ENCODE measurements at places on chromosomes 16 and 17.

DNA sequence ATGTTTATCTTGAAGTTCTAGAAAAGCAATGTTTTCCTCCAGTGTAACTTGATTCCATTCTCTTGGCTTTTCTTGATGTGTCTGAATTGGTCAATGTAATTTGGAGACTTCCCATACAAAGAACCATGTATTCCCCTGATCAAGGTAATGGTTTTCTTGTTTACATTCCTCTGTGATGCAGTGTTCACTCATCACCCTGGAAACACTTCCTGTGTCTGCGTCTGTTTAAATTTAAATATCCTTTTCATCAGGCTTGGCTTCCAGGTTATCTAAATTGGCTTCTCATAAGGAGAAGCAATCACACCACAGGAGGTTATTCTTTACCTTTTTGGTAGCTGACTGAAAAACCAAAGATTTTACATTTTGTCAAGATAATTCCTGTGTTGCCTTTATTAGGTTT lies 237.3 kb upstream of the WSCD1 start:
- DNase-seq, result no peak

DNA sequence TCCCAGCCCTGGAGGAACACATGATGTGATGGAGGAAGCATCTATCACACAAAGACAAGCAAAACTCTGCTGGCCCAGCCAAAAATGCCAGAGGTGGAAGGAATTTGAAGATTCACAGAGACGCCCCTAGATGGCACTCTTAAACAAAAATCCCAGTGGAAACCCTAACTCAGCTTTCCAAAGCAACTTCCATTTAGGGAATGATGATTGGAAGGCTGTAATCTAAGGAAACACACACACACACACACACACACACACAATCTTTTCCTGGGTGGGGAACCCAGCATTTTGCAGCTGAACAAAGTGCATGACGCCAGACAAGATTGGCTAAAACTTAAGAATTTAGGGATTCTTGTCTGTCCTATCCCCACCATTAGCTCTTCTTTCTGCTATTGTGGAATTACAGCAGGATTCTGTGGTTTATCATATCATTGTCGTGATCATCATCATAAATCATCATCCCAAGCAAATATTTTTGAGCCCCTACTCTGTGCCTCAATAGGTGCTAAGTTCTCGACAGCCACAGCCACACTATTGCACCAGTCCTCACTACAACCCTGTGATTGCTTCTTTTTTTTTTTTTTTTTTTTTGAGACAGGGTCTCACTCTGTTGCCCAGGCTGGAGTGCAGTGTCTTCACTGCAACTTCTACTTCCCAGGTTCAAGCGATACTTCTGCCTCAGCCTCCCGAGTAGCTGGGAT lies 1.6 kb upstream of the LDAF1 start:
- peak; percentile 59 for DNase-seq

DNA sequence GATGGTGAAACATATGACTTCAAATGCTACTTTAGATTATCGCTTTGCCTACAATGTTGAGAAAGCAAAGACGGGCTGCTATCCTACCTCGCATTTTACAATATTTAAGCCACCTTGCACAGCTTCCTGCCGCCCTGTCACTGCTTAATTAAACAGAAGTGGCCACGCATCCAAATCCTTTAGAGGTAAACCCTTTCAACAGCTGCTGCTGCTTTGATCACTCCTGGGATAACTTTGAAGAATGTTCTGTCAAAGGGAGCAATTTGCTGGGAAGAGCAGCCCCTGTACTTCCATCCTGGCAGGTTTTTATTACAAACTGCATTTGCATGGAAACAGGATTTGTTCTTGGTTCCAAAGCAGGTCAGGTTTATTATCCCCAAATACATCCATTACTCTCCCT lies 24.2 kb upstream of the SSTR2 start:
- DNase-seq, result no peak

DNA sequence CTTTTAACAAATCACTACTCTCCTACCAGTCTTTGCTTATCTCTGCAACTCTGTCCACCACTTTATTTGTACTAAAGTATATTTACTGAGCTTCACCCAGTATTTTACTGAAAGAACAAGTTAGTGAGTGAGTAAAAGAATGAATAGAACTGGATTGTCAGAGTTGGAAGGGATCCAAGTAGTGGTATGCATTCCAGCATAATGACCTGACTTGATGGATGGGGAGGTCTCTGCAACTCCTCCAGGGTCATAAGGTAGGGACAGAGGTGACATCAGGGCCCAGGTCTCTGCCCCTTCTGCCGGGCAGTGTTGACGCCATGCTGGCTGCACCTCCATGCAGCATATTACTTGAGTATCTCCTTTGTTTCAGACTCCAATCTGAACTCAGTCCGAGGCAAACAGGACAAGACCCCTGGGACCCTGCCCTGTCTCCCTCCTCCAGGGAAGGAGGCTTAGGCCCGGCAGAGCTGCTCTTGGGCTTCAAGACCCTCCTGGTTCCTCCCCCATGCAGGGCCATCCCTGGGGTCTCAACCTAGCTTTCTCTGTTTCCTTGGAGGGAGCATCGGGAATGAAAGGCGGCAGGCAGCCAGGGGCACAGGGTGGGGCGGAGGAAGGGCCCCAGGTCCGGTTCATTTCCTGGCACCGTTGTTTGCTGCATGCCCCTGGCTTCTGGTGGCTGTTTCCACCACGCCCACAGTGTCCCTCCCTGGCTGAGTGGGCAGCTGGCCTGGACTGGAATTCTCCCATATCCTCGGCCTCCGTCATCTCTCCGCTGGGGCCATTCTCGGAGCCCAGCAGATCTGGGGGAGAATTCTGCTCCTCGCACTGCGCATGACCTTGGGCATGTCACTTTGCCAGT lies 12.4 kb upstream of the ITGA3 start:
- DNase-seq, result no peak

- DNase-seq, result no peak
These were observed 273.0 kb downstream of the CEP112 start for GRCh38 chr17:65918916-65919315.

GRCh38 chr17:55785181-55785580 lies 34.3 kb downstream of the PCTP start:
- no peak for DNase-seq

GRCh38 chr16:3058139-3059030 lies 7.1 kb upstream of the IL32 start:
- DNase-seq, result no peak

DNA sequence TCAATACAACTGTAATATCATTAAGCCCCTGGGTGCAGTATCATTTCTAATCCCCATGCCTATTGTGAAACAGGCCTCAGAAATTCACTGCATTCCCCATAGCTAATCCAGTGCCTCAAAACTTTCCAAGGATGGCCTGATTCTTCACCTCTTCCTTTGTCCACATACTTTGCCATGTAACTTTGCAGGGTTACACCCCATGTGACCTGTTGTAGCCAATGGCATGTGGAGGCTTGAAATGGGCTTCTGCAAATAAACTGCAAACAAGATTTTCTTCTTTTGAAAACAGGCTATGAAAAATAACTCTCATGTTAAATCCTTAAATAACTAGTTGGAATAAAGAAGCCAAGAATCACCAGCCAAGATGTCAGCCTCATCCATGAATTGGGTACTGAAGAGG lies 35.9 kb downstream of the ABCA10 start:
- DNase-seq, result no peak

DNA sequence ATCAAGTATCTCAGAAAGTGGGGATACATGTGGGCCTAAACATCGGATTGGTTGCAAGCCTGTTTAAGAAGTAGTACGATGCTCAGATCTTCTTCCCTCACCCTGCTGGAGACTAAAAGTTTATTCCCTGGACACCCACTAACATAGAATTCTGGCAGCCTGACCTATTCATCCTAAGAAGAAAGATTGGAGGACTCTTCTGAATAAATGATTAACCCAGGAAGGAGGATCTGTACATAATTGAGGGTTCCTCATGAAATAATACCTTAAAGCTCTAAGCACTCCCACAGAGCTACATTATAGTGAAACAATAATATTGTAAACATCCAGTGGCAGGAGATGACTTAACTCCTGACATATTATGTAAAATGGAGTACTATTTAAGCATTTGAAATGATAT lies 111.7 kb downstream of the NLK start:
- no peak for DNase-seq

DNA sequence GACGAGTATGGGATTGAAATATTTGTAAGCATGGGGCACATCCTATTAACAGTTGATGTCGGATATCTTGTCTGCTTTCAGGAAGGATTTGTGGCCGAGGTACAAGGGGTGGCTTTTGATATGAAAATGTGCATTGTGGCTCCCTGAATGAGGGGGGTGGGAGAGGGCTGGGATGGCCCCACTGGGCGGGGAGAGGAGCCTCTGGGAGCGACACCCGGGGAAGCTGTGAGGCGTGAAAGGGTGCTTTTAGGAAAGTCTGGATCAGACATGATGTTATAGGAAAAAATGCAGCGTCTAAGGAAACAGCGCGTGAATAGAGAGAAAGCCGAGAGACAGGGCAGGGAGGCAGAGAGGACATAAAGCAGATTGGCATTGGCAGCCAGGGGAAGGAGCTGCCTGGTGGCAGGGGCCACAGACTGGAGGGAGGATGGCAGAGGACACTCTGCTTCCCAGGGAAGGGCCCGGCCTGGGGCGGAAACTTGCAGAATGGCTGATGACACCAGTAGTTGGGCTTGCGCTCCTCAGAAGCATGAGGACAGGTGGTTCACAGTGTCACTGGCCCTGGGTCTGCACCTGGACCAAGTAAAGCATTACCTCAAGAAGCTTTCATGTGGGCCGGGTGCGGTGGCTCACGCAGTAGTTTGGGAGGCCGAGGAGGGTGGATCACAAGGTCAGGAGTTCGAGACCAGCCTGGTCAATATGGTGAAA lies 95.7 kb downstream of the NTN1 start:
- no peak for DNase-seq
